AG10803 (cell line): ENCODE measurements at places on chromosomes 12 and 14.
A peak's percentile ranks its signal among the peaks of the same experiment; 100 is the strongest.

- no peak for DNase-seq
These were observed 352.2 kb downstream of the TMEM121 start for GRCh38 chr14:105878554-105878953.

DNA sequence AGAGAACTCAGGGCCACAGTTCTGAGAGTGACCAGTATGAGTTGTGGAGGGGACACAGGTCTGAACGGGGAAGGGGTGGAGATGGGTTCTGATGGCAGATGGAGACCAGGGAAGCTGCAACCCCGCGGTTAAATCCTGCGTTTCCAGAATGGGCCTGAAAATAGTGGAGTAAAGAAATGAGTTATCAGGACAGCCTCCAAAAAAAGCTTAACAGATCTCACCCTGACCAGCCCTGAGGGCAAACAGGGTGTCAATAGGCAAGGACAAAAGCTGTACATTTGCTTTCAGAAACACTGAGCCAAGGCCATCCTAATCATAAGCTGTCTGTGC is 555 bp upstream of the RTN1 start:
- no peak for DNase-seq

DNA sequence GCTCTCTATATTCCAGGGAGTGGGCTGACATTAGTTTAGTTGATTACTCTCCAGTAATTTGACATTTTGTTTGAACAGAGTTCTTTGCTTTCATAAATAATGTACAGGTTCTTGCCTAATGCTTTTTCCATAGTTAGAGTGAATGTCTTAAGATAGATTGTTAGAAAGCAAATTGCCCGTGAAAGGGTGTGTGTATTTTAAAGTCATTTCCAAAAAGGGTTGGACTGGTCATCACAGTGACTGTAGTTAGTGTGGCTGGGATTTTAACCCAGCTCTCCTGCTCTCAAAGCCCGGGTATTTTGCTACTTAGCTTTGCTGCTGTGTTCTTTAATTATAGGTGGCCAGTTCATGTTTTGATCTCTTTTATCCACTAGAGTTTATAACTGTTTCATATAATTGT is 74.2 kb downstream of the DNAH10 start:
- DNase-seq, result no peak

- DNase-seq, result no peak
These were observed 43.4 kb downstream of the PRIMA1 start for GRCh38 chr14:93744876-93745275.

DNA sequence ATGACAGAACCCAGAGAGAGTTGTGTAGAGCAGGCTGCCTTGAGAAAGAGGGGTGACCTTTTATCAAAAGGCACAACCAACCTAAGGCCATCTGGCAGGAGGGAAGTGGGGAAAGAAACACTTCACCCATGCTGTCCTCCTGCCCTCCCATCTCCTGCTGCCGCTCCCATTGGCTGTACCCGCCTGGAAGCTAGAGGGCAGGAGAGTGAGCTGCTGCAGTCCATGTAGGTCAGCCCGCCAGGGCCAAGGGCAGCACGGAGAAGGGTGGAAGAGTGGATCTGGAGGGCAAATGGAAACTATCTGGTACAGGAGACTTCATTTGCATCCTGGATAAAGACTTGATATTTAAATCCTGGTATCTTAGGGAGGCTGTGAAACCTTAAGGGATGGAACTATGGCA is 11.5 kb upstream of the CABP1 start:
- no peak for DNase-seq

GRCh38 chr12:24920141-24920540 is 28.8 kb downstream of the BCAT1 start:
- no peak for DNase-seq

DNA sequence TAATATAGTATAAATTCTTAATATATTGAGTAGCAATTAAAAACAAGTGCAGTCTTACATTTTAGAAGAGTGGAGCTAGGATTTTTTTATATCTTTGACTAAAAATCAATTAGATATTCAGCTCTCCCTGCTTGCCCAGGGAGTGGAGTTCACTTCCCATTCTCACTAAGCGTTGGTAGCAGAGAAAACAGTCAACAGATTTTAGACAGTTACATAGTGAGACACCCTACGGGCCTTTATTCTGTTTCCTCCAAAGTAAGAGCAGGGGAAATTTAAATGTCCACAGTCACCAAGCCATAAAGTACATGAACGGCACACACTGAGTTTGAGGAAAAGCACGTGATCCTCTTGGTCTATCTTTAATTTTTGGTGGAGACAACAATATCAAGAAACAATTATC is 131.6 kb upstream of the PLEKHG7 start:
- DNase-seq, result no peak

DNA sequence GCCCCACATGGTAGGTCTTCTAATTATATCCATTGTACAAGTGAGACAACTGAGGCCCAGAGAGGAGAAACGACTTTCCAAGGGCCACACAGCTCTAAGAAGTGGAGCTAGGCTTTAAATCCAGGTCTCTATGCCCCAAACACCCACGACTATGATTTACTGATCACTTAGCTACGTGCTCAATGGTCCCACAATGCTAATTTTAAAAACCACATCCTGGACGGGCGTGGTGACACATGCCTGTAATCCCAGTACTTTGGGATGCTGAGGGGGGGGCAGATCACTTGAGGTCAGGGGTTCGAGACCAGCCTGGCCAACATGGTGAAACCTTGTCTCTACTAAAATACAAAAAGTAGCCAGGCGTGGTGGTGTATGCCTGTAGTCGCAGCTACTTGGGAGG is 8.4 kb upstream of the MLEC start:
- DNase-seq, result no peak

GRCh38 chr14:51707327-51707726 is 55.6 kb downstream of the FRMD6 start:
- peak; percentile 31 for DNase-seq

DNA sequence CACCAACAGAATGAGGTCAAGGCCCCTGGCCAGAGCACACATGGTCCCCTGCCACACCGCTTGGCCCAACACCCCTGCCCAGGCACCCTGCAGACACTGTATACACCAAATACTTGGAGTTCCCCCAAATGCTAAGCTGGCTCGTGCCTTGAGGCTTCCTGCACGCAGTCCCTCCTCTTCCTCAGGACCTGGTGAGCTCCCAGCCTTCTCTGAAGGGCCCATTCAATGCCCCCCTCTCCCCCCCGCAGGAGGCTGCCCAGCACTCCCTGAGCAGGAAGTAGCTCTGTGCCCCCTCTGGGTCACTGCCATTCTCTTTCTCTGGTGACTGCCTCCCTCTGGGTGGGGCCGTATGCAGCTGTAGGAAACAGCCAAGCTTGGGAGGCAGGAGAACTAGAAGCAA is 75.3 kb downstream of the ITPK1 start:
- DNase-seq, result no peak

GRCh38 chr12:91763654-91764370 is 381.8 kb downstream of the BTG1 start:
- DNase-seq, result no peak

GRCh38 chr14:31560759-31561154 is 447 bp upstream of the NUBPL start:
- no peak for DNase-seq

- peak; percentile 74 for DNase-seq
These were observed 31.7 kb downstream of the TNFAIP2 start for GRCh38 chr14:103155010-103155409.

DNA sequence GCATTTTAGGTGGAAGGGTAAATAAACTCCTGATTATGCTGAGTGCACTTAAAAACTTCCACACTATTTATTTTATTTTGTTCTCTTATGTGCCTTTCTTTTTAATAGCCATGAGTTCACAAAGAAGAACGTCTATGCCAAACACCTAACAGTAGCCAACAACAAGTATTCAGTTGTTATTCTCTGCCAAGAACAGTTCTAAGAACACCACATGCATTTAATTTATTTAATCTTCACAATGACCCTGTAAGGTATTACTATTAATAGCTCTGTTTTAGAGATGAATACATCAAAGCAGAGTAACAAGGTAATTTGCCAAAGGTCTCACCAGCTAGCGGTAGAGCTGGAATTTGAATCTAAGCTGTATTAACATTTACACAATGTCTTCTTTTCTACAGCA is 240.1 kb downstream of the ALG10B start:
- no peak for DNase-seq

- DNase-seq, result no peak
These were observed 44.1 kb downstream of the SMIM41 start for GRCh38 chr12:52123487-52124186.

GRCh38 chr12:52519826-52520662 is at the start of gene KRT5:
Gene KRT5, minus strand, starts transcription at chr12:52520394. Its CDS starts 98 bp downstream, at chr12:52520296.
- no peak for DNase-seq

GRCh38 chr14:68139431-68140075 is 320.0 kb downstream of the RAD51B start:
- DNase-seq, result no peak

- no peak for DNase-seq
These were observed 478.0 kb downstream of the BTG1 start for GRCh38 chr12:91667694-91668093.

DNA sequence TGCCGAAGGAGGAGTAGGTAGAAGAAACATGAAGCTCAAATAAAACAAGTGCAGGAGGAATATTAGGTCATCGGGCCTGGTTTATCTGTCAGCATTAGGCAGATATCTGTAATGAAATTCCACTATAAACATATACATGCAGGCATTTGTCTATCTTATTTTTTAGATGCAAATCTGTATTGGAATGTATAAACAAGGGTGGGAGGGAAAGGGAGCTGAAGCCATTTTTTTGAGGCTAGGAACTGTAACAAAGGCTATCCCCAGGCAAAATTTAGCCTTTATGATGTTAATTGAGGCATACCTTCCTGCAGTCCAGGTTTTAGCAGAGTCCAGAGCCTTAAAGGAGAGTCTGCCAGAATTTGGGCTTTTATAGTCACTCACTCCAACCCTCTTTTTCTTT is 72.5 kb downstream of the PHLDA1 start:
- no peak for DNase-seq

GRCh38 chr12:96419576-96420276 is 19.5 kb upstream of the CDK17 start:
- no peak for DNase-seq

- no peak for DNase-seq
These were observed 34.5 kb downstream of the TM7SF3 start for GRCh38 chr12:26979733-26980132.

- no peak for DNase-seq
These were observed 141.1 kb downstream of the PHETA1 start for GRCh38 chr12:111227476-111228420.

GRCh38 chr12:132904718-132905328 is 17.4 kb upstream of the CHFR start:
- peak; percentile 11 for DNase-seq

DNA sequence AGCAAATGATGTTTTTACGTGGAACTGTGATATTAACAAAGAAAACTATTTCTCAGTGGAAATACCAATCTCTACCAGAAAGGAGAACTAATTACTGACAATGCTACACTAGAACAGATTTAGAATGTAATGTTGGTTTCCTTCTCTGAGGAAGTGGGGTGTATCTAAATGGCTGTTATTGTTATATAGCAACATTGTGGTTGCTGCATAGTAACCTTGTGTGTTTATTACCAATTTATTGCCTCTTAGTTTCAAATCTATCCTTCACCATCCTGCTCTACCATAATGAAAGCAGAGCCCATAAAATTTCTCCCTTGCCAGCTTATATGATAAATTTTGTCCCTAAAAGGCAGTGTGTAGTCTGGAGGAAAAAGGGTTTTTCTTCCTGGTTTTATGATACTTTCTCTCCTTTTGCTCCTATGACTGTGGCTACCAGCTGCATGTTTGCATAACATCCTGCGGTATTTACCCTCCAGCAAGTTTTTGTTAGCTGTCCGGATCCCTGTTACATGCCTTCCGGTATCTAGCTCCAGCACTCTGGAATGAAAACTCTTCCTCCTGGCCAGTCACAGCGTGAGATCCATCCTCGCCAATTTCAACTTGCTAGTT is 5.7 kb upstream of the KLRK1 start:
- peak; percentile 92 for DNase-seq

GRCh38 chr14:54654605-54655004 is 87.7 kb downstream of the SAMD4A start:
- no peak for DNase-seq

DNA sequence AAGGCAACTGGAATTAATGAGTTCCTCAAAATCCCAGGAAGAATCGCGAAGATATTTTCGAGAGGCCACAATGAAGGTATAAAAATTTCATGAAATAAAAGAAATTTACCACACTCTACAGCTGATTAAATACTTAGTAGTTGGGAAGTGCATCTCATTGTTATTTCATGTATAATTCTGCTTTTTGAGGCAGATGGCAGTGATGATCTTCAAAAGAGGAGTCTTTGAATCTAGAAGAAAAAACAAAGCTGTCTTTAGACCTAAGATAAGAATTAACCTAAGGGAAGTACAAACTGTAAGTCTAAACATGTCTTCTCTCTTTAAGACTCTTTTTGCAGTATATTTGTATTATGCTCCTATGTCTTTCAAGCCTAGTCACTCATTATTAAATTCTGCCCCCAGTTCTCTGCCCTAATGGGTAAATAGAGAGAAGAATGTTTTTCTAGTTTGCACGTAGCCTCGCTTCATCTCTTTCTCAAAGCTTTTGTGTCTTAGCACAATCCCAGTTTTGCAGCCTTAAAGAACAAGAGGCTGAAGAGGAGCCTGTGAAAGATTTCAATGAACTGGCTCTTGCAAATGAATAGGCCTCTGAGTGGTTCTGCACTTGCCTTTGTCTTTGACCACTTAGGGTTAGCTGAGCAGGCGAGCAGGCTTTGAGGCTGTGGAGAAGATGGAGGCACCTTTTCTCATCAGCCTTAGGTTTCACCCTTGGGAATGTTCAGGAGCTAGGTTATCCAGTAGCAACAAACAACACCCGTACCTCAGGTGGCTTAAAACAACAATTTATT is 32.7 kb downstream of the CFAP54 start:
- no peak for DNase-seq

GRCh38 chr12:128269181-128269591 is 2.2 kb downstream of the TMEM132C start:
- DNase-seq, result no peak

DNA sequence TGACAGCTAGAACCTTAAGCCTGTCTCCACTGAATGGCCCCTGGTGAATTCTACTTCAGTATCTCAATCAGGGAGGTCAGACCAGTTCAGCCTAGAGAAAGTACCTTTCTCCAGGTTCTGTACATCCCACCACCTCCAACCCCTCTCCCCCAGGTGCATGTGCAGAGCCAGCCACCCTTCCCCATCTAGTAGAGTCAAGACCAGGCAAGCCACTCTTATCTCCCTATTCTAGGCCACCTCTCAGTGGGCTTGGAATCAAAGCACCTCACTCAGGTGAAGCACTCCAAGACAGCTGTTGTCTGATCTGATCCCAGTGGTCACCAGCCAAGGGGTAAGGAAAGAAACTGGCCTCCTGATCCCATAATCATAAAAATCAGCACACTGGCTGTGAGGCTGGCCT is 340.9 kb downstream of the BCL11B start:
- DNase-seq, result no peak

- peak; percentile 44 for DNase-seq
These were observed 41.3 kb downstream of the NTF3 start for GRCh38 chr12:5473076-5473782.

DNA sequence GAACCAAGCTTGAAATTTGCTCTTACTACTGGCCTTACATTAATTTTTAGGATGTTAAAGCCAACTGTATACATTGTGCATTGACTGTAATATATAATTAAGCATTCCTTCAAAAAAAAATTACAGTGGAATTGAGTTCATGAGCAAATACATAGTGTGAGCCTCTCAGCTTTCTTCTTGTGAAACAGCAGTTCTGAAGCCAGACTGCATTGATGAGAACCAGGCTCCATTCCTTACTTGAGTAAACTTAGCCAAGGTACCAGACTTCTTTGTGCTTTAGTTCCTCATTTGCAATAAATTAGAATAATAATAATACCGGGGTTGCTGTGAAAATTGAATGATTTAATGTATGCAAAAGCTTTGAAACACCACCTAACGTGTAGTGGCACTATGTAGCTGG is 169.5 kb downstream of the ANO4 start:
- peak; percentile 54 for DNase-seq

GRCh38 chr14:55170526-55170925 is 20.9 kb downstream of the DLGAP5 start:
- DNase-seq, result peak; percentile 66
